Activated naive CD8-positive, alpha-beta T cell treated with anti-CD3 and anti-CD28 coated beads, Interleukin-2, amount 50 U/mL, for 16 hours (primary cell): ENCODE measurements at places on chromosomes 4 and X.

DNA sequence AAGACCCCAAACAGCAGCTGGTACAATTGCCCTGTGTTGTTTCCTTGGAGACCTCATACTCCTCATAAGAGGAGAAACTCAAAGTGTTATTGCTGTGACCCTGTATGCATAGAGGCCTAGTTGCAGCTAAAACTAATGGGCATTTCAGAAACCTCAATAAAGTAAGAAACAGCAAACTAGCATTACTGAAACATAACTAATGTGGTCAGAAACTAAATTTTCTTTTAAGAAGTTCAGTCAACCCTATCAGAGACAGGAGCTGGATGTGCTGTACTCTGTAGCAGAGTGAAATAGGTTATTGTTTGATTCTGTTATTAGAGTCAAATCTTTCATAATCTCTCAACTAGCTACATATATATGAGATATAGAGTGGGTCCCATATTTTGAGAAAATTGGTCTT is 257.5 kb upstream of the IRS4 start:
- DNase-seq, result no peak

DNA sequence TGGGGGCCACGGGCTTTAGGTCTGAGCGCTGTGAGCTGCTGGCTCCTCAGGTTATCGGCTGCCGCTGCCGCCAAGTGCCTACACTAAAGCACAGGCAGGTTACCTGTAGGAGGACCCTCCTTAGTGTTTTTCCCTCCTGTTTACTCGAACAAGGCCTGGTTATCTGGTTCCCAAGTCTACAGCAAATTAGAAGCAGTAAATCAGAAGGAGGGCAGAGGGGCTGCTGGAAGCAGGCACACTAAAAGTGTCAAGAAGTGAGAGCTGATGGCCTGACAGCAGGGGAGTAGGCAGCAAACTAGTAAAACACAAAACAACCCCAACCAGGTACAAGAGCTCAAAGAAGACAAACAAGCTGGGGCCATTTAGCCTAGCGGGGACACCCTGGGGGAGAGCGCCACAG is 125.0 kb upstream of the PJA1 start:
- DNase-seq, result no peak

- no peak for DNase-seq
Observed at GRCh38 chrX:7926501-7926900, 712 bp downstream of the PNPLA4 start.

DNA sequence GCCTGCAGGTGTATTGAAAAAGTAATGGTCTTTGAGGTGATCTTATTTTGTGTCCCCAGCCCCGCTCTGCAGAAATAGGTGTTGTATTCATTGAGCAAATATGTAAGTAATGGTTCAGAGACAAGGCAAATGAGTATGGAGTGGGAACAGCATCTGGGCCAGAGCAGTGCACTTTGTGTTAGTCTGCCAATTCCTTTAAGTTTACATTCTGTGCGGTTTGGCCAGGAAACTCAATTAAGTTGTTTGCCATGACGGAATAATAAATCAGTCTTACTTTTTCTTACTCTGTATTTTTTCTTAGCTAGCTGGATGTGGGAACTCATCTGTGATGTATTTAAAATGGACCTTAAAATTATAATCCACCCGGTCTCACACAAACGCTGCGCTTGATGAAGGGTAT is 12.6 kb downstream of the DCLK2 start:
- no peak for DNase-seq

GRCh38 chrX:883588-883987 is 253.0 kb downstream of the SHOX start:
- DNase-seq, result no peak

GRCh38 chr4:153452658-153453378 is 13.3 kb upstream of the TMEM131L start:
- DNase-seq, result no peak

GRCh38 chr4:169098532-169098931 is 88.5 kb upstream of the CBR4 start:
- DNase-seq, result no peak

GRCh38 chrX:107526141-107526540 is 76.7 kb downstream of the FRMPD3 start:
- no peak for DNase-seq

- DNase-seq, result no peak
Observed at GRCh38 chr4:153560908-153561307, 94.7 kb downstream of the TMEM131L start.

- no peak for DNase-seq
Observed at GRCh38 chr4:154421618-154422017, 70.0 kb downstream of the DCHS2 start.

DNA sequence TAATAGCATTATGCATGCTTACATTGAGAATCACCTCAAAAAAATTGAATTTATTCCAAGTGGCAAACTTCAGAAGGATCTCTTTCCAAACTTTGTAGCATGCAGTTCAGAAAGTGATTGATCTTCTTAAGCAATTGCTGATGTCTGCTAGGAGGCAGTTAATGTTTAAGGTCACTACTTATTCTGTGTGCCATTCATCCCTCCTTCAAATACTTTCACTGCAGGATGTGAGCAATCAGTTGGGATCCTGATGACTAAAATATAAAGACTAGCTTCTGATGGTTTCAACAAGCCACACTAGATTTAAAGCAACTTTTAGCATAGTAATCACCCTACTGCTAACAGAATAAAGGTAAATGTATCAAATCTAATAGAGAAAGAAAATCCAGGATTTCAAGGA is 414.1 kb downstream of the ADGRL3 start:
- DNase-seq, result no peak

DNA sequence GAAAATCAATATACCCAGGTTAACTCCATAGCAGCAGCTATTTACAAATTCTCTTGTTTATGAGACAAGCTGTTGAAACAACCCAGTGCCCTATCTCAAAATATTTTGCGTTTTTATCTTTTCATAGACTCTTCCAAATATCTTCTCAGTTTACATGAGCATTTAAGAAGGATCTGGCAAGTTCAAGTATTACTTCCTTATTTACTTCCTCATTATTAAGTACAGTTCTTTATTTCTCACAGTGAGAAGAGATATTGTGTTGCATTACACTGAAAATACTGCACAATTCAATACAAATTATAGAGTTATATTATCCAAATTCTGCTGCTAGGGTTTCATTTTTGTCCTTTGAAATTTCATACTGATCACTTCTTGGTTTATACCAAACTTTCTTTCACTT is 43.6 kb upstream of the UCP1 start:
- no peak for DNase-seq

DNA sequence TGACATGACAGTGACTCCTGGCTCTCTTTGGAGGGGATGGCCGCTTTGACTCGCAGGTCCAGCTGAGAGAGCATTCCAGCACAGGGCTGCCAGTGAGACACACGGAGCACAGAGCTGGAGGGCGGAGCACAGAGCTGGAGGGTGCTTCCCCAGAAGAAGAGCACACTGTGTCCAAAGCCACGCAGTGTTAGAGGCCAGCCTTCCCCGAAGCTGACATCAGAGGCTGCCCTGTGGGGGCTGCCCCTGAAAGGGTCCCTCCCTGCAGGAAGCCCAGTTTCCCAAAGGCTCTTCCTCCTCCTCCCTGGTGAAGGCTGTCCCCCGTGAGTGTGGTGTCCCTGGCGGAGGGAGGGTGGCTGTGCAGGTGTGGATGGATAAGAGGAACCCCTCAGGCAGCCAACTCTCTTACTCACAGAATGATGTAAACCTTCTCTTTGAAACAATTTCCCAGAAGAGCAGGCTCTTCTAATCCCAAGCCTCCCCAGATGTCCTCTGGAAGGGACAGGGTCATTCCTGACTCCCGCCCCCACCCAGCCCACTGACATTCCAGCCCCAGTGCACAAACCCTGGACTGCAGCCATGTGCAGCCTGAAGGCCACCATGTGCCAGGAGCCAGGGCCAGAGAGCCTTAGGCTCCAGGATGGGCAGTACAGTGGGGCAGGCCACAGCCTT is 53.4 kb downstream of the PSAPL1 start:
- no peak for DNase-seq

DNA sequence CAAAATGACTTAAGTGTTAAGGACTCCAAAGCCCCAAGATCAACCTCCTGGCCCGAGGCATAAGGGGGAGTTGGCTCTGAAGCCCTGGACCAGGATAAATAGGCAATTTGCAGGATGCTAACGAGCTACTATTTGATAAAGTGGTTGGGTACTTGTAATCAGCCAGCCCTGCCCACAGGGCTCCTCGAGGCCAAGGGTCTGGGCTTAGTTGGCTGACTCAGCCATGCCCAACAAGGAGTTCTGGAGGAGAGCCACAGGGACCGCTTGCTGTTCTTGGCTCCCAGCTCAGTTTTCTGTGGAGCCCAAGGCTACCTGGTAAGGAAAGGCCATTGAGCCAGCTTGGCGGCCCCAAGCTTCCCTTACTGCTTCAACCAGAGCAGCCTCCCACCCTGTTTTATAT is 7.8 kb downstream of the HMGB3 start:
- DNase-seq, result no peak

DNA sequence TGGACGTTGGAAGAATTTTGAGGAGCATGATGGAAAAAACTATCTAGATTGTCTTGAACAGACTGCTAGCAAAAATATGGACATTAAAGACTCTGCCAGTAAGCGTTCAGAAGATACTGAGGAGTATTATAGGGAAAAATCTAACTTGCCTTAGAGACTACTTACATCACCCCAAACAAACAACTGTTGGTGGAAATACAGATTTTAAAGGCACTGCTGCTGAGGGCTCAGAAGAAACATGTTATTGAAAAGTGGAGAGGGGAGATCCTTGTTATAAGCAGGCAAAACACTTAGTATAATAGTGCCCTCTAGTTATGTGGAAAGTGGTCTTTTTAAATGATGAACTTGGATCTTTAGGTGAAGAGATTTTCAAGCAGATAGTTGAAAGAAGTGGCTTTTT is 29.2 kb downstream of the MAD2L1 start:
- DNase-seq, result no peak

- DNase-seq, result no peak
Observed at GRCh38 chrX:7586126-7586525, 256.8 kb upstream of the VCX start.

DNA sequence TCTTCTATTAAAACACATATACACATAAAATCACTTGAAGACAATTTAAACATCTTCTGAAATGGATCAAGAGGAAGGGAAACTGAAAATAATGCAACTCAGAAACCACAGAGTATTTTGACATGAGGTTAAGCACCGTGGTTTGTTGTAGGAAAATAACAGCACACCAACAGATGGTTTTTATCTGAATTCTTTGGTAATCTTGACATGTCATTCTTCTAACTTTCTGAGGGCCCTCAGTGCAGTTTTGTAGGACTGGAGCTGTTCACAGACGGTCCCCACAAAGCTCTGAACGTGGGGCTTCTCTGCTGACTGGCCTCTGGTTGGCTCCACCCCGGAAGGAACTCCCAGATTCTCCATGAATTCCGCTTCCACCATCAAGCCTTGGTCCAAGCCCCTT is 16.0 kb upstream of the TLR8 start:
- DNase-seq, result no peak

DNA sequence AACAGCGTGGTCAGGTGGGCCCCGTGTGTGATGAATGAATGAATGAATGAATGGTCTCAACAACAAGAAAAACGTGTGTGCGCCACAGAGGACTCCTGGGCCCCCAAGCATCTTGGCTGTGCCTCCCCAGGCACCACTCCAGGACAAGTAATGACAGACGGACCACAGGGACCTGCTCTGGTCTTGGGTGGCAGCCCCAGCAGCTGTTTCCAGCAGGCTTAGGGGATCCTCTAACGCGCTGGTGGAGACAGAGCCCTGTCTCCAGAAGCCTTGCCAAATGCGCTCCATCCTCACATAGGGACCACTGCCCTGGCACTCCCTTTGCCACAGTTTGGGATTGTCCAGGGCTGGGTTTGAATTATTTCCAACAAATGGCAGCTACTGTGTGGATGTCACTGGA is 39.1 kb downstream of the PSAPL1 start:
- DNase-seq, result no peak

DNA sequence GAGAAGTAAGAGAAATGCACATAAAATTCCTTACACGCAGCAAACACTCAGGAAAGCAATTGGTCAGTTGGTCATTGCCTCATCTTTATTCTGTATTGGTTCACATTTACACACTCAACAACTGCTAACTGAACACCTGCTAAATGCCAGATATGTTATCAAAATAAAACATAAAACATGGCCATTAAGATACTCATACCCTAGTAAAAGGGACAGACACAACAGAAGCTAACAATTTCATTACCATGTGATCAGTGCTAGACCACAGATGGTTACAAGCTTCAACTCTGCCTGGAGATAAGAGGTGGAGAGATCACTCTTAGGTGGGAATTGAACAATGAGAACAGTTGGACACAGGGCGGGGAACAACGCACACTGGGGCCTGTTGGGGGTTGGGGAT is 26.2 kb downstream of the TEC start:
- no peak for DNase-seq
